ENCODE measurements at places on chromosomes 5 and 9.
A peak's percentile ranks its signal among the peaks of the same experiment; 100 is the strongest.

GRCh38 chr9:74044844-74045243, 452.3 kb upstream of the RORB start:
- no peak for DNase-seq

GRCh38 chr5:76479973-76480667, 77.0 kb downstream of the IQGAP2 start:
- DNase-seq, result no peak

- no peak for DNase-seq
Observed at GRCh38 chr9:78213712-78214111, 22.2 kb upstream of the CEP78 start.

- peak; percentile 8 for DNase-seq
Observed at GRCh38 chr5:84091127-84091799, 293.4 kb downstream of the EDIL3 start.

DNA sequence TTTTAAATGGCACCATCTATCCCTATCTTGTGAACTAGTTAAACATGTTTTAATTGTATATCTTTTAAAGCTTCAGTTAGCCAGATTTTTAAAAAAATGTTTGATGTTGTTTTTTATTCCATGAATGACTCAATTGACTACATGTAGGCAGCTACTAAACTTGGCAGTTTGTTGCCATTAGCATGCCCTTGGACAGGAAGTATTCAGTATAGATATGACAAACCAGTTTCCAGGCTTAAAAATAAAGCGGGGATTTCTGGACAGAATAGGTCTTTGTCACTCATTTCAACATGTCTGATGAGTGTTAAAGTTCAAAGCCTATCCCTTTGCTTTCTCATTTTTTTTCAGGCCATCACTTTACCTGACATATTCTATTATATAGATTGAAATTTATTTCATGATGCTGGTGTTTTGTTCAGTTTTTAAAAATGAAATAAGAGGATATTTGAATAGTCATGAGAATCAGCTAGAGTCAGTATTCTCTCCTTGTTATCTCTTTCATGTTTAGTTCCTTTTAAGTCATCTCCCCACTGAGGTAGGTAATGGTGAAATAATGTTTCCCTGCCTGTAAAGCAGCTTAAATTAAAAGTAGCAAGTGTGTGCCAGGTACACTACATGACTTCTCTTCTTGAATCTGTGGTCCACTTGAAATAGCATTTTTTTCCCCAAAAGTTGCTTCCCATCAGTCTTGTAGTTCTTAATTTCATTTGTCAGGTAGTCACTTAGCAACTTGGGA, 11.9 kb downstream of the TNFAIP8 start:
- DNase-seq, result no peak

DNA sequence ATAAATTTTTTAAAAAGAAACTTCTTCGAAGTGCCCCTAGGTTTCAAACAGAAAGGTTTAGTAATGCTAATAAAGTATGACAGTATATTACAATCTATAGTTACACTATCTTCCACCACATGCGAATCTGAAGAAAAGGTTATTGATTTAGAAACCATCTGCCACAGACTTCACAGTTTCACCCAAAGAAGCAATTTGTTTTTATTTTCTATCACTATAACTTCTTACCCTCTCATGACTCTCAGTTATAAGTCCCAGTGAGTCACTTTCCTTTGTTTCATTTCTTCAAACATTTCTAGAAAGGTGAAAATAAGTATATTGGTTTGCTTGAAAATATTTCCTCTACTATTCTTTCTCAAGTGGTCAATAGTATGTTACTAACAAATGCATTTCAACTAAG, 93.6 kb downstream of the MCTP1 start:
- DNase-seq, result no peak

- no peak for DNase-seq
Observed at GRCh38 chr5:120690621-120691407, 226.7 kb downstream of the PRR16 start.

GRCh38 chr5:61551637-61552313, 219.7 kb downstream of the ZSWIM6 start:
- DNase-seq, result no peak

DNA sequence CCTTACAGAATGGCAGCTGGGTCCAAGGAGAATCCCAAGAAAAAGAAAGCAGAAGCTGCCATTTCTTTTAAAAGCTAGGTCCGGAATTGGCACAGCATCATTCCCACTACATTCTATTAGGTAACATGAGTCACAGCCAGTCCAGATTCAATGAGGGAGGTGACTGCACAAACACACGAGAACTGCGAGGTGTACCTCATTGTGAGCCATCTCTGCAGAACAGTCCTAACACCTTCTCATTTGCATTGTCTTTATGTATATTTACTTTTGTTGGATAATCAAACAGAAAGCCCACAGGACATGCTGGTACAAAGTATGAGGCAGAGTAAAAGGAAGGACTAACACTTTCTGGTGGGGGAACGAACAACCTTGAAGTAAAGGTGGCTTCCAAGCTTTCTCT, 14.6 kb upstream of the HABP4 start:
- no peak for DNase-seq

DNA sequence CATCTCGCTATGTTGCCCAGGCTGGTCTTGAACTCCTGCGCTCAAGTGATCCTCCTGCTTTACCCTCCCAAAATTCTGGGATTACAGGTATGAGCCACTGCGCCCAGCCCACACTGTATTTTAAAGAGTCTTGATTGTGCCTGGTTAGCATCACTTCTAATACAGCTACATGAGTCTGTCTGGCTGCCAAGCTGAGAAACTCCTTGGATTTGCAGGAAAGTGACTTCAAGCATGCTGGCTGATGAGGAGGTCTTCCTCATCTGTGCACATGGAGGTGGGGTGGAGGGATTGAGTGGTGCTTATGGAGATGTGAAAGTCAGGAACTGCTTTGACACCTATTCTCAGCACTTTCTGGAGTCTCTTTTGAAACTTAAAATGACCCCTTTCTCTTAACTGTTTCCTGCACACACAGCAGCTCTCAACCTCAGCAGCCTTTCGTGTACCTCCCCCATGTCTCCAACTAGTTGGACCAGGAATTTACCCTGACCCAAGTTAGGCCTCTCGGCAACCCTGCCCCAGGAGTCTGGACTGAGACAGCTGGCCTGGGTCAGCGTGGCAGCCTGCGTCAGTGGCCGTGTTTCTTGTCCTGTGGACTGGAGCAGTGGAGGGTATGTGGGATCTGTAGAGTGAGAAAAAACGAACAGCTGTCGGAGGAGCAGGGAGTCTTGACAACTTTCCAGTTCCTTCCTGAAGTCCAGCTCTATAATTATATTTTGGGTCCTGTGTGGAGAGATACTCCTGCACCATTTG, 72.5 kb downstream of the ACER2 start:
- no peak for DNase-seq

DNA sequence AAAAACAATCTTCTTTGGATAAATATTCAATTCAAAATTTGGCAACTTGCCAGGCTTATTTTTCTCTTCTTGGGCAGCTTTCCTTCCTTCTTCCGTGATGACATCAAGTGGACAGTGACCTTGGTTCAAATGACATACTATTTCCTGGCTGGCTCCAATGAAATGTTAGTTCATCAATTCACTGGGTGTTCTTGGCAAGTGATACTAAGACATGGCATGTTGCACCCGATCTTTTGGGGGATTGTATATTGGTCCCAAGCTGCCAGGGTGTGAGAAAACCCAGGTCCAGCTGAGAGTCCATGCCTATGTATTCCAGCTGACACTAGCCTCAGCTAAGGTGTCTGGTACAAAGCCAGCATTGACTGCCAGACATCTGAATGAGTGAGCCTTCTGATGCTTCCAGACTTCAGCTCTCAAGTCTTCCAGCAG, 252.9 kb downstream of the MAT2B start:
- DNase-seq, result no peak

DNA sequence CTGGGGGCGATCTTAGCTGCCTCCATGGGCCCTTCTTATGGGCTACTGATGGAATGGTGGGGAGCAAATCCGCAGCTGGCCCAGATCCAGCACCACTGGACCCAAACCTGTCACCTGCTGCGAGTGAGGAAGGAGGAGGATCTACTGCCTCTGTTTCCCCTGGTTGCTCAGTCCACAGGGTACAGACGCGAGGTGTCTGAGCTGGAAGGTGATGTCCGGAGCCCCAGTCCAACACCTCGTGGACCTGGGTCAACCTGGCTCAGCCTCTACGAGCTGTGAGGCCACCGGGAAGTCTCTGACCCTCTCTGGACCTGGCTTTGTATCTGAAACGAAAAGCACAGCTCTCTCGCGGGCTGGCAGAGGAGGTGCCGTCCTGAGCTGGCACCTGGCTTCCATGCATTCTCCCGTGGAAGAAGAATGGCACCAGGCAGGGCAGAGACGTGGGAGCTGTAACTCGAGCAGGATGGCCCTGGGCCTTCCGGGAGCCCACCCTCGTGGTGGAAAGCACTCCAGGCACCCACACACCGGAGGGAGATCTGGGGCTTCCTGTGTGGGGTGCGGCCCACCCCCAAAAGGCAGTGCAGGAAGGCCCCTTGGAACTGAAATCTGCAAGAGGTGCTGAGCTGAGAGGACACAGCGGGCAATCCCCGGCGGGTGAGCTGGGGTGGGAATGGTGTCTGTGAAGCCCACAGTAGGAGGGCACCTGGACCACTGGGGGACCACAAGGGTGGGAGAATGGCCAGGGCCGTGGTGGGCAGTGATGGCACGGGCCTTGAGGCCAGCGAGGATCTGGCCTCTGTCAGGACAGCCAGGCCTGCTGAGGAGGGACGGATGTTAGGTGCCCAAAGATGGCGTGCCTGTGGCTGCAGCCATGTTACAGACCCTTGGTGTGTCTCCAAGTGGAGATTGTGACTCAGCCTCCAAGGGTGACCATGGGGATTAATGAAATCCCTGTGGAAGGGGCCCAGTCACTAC, 133.4 kb downstream of the OLFM1 start:
- no peak for DNase-seq

DNA sequence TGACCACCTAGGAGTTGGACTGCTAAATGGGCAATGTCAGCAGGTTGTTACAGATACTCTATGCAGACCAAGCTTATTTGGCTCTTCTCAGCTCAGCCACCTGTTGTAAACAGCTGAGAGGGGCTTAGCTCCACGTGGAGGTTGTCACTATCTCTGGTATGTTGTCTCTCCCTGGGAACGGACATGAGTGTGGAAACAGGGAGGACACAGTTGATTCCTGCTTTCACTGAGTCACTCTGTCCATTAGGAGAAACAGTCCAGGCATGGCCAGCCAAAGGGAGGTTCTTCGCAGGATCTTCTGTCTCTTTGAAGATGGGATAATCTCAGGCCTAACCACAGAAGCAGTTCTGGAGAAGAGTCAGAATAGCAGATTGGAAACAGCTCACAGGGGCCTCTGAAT, 121.2 kb downstream of the PALM2AKAP2 start:
- DNase-seq, result no peak

- DNase-seq, result no peak
Observed at GRCh38 chr9:114474425-114474824, 30.8 kb downstream of the WHRN start.

DNA sequence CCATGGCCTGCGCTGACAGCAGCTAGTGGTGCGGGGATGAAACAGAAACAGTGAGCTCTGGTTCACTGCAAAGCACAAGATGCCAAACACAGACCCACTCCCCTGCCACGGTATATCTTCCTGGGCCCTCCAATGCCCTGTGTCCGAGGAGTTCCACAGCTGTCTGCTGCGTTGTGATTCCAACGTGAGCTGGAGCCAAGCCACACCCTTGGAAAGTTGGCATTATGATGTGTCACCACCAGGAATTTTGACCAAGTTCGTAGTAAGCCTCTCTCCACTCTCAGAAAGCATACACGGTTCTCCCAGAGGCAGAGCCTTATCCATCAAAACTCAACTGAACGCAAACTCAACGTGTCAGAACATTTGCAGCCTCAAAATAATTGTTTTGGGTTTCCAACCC, 55.6 kb downstream of the MACROH2A1 start:
- no peak for DNase-seq

DNA sequence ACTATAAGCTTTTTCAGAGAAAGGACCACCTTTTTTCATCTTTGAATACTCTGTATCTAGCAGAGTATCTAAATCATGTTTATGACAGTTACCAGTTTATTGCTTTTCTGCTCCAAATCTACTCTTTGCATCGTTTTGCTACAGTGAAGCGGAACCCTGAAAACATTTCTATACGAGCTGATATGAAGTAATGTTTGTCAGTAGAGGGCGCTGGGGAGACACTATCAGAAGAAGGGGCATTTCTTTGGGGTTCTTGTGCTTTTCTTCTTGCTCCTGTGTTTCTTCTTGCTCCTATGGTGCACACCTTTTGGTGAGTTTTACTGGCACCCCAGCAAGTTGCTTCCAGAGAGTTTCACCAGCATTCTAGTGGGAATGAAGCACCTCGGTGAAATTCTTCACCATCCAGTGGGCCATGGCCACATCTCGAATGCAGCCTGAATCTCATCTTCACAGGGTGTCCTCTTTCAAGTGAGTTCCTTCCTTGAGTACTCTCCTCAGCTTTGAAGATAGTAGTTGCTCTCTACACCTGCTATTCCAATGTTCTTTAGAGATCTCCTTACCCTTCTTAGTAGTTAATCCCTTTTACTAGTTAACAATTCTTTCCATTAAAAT, 98.4 kb downstream of the FGF1 start:
- no peak for DNase-seq

DNA sequence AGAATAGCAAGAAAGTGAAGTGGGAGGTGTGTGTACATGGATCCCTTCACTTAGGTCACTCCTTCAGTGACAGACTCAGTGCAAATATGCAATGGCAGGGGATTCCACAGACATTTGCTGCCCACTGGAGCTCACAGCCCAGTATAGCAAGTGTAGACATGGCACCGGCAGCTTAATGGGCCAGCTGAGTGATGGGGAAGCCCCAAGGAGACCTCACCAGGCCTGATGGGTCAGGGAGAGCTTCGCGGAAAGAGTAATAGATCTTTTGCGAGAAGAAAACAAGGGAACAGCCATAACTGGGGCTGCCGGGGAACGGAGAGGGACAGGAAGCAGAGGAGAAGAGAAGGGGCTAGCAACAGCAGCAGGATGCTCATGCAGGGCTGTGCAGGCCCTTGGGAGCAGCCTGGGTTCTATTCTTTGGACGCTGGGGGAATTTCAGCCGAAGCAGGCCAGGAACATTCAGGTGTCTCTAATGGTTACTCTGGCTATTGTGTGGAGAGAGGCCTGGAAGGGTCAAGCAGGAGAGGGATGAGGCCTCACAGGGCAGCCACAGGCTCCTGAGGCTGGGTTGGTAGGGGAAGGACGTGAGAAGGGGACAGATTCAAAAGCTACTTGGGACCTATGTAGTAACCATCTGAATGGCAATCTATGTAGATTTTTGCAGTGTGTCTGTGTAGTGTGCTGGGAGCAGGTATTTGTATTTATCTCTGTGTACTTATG, 27.0 kb downstream of the TCF7 start:
- DNase-seq, result no peak

- DNase-seq, result no peak
Observed at GRCh38 chr5:61450493-61451279, 118.6 kb downstream of the ZSWIM6 start.

GRCh38 chr5:63085561-63085960, 506.9 kb downstream of the LRRC70 start:
- no peak for DNase-seq

- no peak for DNase-seq
Observed at GRCh38 chr5:180133060-180133459, 61.5 kb upstream of the RNF130 start.

DNA sequence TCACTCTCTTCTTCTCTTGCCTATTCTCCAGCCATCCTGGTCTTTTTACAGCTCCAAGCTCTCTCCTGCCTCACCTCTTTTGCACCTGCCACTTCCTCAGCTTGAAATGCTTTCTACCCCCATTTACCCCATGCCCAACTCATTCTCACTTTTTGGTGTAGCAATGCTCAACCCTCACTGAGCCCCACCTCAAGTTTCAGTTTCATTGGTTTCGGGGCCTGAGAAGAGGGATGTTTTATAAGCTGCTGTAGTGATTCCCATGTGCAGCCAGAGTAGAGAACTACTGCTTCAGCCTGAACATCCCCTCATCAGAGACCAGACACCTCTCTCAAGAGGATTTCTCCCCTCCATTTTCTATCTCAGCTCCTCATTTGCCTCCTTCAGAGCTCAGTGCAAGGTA, 45.2 kb upstream of the FYB1 start:
- no peak for DNase-seq

Measured in LNCaP clone FGC (cell line).